ENCODE measurements at places on chromosomes 3 and 15.

DNA sequence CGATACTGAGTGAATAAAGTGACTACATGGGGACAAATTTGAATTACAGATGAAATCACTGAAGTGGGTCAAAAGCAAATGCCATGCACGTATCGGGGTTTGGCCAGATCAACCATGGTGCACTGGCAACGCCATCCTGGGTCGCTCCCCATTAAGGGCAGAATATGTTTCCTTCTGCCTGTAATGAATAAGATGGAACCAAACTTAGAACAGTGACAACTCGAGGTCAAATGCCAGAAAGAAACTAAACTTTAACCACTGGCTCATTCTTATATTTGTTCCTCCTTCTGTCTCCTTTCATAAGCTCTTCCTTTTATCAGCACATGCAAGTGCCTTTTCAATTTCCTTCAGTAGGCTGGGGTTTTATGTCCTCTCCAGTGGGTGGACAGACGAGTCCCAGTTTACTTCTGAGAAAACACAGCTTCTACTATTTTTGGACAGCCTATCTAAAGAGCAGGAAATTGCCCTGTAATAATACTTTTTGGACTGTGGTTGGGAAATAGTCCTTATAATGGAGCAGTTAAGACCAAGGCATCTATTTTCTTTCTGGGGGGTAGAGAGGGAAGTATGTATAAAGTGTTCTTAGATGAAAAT is 61.4 kb downstream of the WHAMM start:
- peak; percentile 27 for DNase-seq

DNA sequence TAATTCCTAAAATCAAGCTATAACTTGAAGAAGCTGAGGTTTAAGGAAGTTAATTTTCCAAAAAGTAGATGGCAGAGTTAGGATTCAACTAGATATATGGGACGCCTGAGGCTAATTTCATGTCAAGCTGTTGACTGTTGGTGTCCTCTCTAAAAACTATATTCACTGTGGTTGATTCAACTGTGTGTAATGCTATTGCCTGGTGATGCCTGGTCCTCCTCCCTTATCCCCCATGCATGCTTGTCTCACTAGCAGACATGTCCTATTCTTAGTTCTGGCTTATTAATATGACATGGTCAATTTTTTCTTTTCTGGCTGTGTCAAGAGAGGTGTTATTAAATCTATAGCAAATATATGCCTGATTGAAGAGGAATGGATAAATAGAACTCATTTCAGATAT is 156.1 kb downstream of the SPATA16 start:
- no peak for DNase-seq

DNA sequence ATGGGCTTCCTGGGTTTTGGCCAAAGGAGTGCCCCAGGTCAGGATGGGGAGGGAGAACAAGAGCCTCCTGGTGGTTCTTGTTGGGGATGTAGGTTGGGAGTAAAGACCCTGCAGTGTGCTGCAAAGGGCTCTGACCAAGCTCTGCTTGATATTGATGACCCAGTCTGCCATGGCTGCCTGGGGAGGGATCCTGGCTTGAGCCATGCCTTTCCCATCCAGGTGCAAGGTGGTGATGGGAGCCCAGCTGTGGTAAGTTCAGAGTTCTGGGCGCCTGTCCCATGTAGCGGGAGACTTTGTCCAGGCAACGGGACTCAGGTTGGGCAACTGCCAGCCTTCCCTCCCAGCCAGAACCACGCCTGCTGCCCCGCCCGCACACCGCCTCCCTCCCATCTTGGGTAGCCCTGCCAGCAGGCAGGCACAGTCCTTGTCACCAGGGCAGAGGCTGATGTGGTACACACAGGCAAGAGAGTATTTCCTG is 2.6 kb downstream of the GNAI2 start:
- DNase-seq: peak; percentile 44

GRCh38 chr3:24764236-24764915 is 269.7 kb upstream of the THRB start:
- DNase-seq: no peak

DNA sequence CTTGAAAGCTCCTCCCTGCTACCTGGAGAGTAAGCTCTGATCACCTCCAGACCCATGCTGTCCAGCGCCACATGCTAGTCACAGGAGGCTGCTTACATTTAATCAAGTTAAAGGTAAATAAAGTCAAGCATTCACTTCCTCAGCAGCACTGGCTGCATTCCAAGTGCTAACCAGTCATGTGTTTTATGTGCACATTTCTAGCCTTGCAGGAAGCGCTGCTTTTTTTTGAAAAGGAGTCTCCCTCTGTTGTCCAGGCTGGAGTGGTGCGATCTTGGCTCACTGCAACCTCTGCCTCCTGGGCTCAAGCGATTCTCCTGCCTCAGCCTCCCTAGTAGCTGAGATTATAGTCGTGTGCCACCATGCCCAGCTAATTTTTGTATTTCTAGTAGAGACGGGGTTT is 279.2 kb downstream of the GABRG3 start:
- no peak for DNase-seq

- no peak for DNase-seq
Observed at GRCh38 chr3:59429198-59429597, 379.4 kb upstream of the CFAP20DC start.

- no peak for DNase-seq
Observed at GRCh38 chr15:73317651-73318462, 50.9 kb downstream of the HCN4 start.

DNA sequence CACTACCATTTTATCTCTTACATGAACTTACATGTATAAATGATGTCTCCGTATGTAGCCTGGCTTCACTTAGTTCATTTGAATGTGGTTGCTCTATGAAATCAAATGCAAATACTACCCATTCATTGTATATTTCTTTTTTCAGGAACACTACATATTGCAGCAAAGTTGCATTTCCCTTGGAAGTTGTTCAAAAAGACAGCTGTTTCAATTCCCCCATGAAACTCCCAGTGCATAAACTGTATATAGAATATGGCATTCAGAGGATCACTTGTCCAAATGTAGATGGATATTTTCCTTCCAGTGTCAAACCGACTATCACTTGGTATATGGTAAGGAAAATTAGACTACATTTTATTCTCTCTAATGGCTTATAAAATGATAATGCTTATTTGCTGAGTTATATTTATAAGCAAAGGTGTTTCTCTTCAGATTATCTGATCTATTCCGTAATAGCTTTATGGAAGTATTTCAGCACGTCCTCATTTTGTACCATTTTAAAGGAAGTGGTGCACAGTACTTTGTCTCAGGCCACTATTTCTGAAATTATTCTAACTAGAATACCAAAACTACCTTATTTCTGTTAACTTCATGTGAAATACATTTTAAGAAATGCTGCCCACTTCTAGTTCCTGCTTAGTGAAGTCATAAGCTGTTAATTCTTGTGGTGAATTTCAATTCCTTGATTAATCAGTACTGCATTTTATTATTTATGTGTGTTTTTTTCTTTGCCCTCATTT is 95.1 kb downstream of the IL1RAP start:
- no peak for DNase-seq

DNA sequence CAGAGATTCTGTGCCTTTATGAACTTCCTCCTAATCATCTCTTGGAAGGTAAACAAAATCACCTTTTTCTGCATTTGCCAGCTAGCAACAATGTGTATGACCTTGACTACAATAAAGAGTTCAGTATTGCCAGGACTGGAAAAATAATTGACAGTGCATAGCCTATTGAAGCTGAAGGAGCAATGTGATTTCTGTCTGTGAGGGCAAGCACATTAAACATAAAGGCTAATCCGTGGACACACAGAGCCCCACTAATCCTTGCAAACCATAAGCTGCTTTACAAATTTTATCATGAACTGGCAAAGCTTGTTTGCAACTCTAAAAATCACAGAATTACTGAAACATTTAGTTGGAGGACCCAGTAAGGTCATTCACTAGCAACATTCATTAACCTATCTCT is 563.8 kb downstream of the PYDC2 start:
- no peak for DNase-seq

- DNase-seq: peak; percentile 46
Observed at GRCh38 chr3:128011140-128011539, 41.1 kb upstream of the SEC61A1 start.

GRCh38 chr15:77688266-77688665 is 55.6 kb upstream of the LINGO1 start:
- no peak for DNase-seq

GRCh38 chr3:100443690-100444089 is 42.4 kb downstream of the LNP1 start:
- DNase-seq: no peak

- DNase-seq: no peak
Observed at GRCh38 chr15:64066451-64066850, 20.2 kb upstream of the DAPK2 start.

GRCh38 chr3:45236964-45237363 is 10.9 kb upstream of the TMEM158 start:
- DNase-seq: no peak

DNA sequence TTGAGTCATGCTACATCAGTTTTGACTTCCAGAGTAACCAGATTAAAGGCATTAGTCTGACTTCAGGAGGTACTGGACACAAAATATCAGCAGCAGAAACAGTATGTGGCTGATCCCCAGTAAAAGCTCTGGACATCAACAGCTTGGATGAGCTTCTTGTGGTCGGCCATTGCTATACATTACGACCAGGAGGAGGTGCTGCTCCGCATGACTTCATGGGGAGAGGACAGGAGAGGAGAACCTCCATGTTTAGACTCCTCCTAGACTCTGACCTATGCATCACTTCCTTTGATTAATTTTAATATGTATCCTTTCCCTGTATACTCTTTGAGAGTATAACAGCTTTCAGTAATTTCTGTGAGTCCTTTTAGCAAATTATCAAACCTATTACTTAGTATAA is 285.6 kb upstream of the ARHGEF26 start:
- DNase-seq: no peak

- DNase-seq: no peak
Observed at GRCh38 chr15:85849946-85850345, 55.2 kb upstream of the KLHL25 start.

GRCh38 chr15:63029676-63030075 is 12.9 kb upstream of the TPM1 start:
- no peak for DNase-seq

- peak; percentile 73 for DNase-seq
Observed at GRCh38 chr15:76330080-76330680, 6.4 kb upstream of the ISL2 start.

- DNase-seq: no peak
Observed at GRCh38 chr3:105388176-105388575, 21.5 kb downstream of the ALCAM start.

- no peak for DNase-seq
Observed at GRCh38 chr15:73968461-73968860, 23.6 kb downstream of the STOML1 start.

GRCh38 chr15:92971713-92972112 is 71.6 kb downstream of the CHD2 start:
- no peak for DNase-seq

DNA sequence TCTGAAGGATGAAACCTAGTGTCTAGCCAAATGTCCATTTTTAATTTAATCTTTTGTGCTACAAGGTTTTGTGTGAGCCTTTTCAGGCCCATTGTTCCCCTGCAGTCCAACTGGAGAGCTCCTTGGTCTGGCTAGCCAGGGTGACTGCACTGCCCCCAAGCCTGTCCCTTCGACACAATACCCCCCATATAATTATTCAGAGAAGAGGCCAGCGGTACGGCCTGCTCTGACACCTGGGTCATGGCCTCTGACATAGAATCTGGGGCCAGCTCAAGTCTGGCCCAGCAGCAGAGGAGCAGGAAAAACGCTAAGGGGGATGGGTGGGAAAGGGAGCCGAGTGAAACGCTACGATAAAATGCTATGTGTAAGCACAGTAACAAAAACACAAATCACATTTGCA is 64.2 kb upstream of the PYGO1 start:
- no peak for DNase-seq

DNA sequence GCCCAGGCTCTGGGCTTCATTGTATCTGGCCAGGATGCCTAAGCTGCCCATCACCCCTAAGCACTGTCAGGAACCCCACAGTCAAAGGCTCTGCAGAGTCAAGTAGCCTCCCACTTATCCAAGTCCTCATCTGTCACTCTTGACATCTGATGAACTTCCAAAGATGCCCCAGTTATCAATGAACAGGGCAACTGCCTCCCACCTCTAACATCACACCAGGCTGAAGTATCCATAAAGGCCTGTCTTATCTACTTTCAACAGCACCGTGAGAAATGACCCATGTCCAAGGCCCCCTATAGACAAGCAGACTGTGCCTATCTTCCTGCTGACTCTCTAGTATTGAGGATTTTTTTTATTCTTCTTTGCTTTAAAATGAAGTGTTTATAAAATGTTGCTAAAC is 56.4 kb downstream of the TRIM69 start:
- no peak for DNase-seq

DNA sequence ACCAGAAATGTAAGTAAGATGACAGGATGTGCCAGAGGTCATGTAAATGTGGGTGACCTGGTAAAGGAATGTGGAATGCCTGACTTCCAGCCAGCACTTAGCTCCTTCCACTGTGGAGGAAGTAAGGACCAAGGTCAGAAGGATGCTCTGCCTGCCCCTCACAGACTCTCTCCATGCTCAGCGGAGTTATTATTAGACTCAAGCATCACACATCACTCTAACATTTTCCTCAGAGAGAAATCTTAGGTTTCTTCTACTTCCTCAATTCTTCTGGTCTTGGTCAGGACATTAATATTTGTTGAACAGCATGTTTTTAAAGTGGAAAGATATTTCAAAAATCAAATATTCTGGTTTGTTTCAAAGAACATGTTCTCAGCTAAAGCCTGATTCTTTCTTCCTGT is 231.4 kb upstream of the WNT5A start:
- peak; percentile 33 for DNase-seq

DNA sequence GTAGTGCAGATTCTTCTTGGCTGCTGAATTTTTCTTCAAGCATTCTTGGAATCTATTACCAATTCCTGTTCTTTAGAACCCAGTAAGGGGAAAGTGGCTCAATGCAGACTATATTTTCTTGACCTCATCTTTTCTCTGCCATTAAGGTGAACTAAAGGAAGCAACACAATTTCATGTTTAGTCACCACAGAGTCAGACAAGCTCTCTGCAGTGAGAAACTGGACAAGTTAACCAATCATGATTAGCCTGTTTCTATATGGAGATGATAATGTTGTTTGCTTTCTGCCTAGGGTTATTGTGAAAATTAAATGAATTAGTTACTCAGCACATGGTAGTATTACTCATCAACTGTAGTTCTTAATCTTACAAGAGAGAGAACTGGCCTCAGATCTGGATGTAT is 1075.1 kb downstream of the AGBL1 start:
- DNase-seq: peak; percentile 72

DNA sequence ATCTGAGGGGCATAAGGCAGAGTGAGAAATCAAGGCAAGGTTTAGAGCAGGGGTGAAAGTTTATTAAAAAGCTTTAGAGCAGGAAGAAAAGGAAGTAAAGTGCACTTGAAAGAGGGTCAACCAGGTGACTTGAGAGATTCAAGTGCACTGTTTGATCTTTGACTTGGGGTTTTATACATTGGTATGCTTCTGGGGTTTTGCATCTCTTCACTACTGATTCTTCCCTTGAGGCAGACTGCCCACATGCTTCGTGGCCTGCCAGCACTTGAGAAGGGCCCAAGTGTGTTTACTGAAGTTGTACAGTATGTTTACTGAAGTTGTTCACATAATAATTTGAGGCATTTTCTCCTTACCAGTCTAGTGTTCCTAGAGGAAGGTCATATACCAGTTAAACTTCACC is 367.0 kb upstream of the UBE2E2 start:
- DNase-seq: no peak

GRCh38 chr15:64635499-64636495 is 139.6 kb downstream of the RBPMS2 start:
- peak; percentile 96 for DNase-seq

GRCh38 chr3:124584552-124585391 is 145.5 kb upstream of the UMPS start:
- no peak for DNase-seq
